Stimulated activated CD4-positive, alpha-beta T cell treated with anti-CD3 and anti-CD28 coated beads, Interleukin-15, amount 100 ng/mL, for 48 hours (primary cell): ENCODE measurements at places on chromosomes 16 and 17.

- DNase-seq, result no peak
These were observed 88.6 kb upstream of the CHMP6 start for GRCh38 chr17:80902963-80903611.

DNA sequence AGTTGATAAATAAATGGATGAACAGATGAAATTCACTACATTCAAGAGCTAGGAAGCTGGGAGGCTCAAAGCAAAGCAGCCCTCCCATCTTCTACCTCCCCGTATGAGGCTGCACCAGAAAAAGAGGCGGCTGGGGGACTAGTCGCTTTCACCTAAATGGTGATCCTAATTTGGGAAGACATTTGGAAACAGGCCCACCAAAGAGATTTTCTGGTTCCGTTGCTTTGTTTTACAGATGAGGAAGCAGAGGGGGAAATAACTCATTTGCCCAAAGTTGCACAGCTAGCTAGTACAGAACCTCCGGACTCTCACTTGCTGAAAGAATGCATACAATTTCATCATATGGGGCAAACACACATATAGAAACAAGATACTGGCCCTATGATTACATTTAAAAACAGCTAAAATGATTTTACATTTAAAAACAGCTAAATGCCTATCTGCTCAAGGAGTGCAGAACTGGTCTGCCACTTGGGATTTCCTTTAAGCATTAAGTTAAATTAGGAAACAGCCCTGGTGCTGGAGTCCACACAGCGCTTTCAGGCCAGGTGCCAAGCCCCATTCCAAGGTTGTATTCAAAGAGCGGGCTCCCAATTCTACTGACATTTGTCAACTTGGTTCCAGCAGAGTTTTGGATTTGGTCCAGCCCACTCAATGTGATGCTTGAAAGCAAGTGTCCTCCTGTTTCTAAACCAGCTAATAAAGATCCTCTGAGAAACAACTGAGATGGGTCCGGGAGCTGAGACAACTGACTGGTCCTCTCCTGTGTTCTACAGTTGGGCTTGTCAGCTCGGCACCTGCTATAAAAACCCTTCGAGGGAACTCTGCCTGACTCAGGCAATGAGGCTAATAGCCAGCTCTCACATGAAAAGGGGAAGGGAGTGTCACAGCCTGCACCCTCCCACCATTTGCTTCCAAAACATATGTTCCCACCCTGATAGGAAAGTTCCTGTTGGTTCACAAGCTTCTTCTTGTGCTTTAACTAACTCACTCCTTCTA lies 11.7 kb downstream of the ERN1 start:
- DNase-seq, result no peak

GRCh38 chr17:78993241-78993956 lies 13.7 kb upstream of the LGALS3BP start:
- no peak for DNase-seq

- no peak for DNase-seq
These were observed 58.4 kb downstream of the NXN start for GRCh38 chr17:921161-921560.

DNA sequence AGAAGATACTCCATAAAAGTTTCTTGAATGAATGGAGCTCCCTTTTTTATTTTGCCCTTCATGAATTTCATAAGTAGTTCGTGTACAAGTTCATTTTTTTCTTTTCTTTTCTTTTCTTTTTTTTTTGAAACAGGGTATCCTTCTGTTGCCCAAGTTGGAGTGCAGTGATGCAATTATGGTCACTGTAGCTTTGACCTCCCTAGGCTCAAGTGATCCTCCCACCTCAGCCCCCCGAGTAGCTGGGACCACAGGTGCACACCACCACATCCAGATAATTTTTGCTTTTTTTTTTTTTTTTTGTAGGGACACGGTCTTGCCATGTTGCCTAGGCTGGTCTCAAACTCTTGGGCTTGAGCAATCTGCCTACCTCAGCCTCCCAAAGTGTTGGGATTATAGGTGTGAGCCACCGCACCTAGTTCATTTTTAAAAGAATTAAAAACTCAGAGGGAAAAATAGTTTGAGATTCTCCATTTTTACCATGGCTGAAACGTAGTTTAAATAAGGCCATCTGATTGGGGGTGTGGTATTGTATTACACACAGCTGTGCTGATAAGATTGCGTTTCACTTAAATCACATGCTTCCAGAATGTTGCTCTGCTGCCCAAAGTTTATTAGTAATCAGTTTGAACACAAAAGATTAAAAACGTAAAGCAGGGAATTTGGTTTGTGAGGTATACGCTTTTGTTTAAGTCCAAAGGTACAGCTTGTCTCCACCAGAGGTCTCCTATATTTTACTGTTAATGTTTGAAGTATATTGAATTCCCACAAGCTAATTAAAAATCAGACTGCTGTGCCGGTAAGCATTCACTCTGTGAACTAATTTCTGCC lies 154.1 kb downstream of the SOCS1 start:
- no peak for DNase-seq

- DNase-seq, result no peak
These were observed 13.1 kb downstream of the ZSCAN10 start for GRCh38 chr16:3085868-3086595.
